Natural killer cell (primary cell): ENCODE measurements at places on chromosomes 11 and 22. TPM values are rescaled to one million over a fixed set of nuclear protein-coding genes. Genes with fewer than 3 reads are reported as not detected.

GRCh38 chr11:130531061-130531460 lies 82.6 kb downstream of the ADAMTS15 start:
- no peaks in the 10 kb centered on the region for H3K27me3 ChIP-seq
- no peak for DNase-seq
- no peaks in the 10 kb centered on the region for H3K36me3 ChIP-seq
- H3K4me3 ChIP-seq: no peak overlapping the region
- no peaks in the 10 kb centered on the region for H3K4me1 ChIP-seq
- no peak overlapping the region for H3K27ac ChIP-seq

Gene HEPN1
- total RNA-seq: not detected

DNA sequence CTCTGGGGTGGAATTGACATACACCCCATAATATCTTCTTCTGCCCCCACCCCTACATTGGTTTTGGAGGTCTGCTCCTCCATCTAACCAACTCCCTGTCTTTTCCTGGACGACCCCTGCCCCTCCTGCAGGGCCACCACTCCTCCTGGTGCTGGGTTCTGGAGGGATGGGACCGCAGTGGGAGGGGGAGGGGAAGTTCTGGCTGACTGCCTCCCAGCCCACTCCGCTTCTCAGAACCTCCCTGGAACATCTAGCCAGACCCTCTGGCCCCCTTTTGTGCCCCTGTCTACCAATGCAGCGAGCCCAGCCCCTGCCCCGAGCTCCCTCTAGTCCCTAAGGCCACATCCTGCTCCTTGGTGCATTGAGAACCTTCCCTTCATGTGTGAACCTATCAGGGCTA lies 1.2 kb downstream of the MYRF start:
- H3K27me3 ChIP-seq: peaks cover 13% of the 10 kb centered on the region
- H3K27ac ChIP-seq: no peak overlapping the region
- DNase-seq: no peak
- peaks cover 25% of the 10 kb centered on the region for H3K4me1 ChIP-seq
- H3K4me3 ChIP-seq: no peak overlapping the region

- no peak overlapping the region for H3K27ac ChIP-seq
- H3K36me3 ChIP-seq: no peaks in the 10 kb centered on the region
- no peak overlapping the region for H3K4me3 ChIP-seq
- H3K4me1 ChIP-seq: no peaks in the 10 kb centered on the region
- no peaks in the 10 kb centered on the region for H3K27me3 ChIP-seq
- DNase-seq: no peak
Observed at GRCh38 chr11:26734691-26735090, 12.8 kb upstream of the SLC5A12 start.

DNA sequence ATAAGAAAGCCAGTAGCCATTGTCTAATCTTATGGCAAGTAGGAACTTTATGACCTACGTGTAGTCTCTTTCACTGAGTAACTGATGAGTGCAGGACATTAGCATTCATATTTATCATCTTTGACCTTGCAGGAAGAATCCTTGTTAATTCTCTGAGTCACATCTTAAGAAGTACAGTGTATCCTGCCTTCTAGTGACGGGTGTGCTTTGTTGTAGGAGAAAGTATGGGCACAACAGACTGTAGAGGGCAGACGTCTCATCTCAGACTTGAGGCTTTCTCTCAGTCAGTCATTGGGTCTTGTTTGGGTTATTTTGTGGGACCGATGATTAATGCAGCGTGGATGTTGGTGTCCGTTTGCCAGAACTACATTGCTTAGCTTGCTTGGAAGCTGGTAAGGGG lies 6.8 kb downstream of the RNF214 start:
- H3K4me1 ChIP-seq: no peaks in the 10 kb centered on the region
- H3K4me3 ChIP-seq: no peak overlapping the region
- H3K36me3 ChIP-seq: peaks cover 17% of the 10 kb centered on the region
- DNase-seq: no peak
- H3K27ac ChIP-seq: no peak overlapping the region
- no peaks in the 10 kb centered on the region for H3K27me3 ChIP-seq

DNA sequence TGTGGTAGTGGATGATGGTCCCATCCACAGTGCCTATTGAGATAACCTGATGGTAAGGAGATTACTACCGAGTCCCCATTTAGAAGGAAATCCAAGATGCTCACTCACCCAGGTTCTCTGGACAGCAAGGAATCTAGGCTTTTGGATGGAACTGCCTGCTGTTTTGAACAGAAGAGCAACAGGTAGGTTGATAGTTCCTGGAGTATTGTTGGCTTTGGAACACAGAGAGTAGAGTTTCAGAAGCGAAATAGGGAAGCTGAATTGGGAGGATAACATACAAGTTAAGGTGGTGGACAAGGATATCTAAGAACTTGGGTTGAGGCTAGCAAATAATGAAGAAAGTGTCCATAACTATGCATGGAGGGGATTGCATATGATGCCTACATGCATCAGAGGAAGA lies 27.6 kb downstream of the SLC22A6 start:
- H3K4me3 ChIP-seq: no peak overlapping the region
- H3K36me3 ChIP-seq: no peaks in the 10 kb centered on the region
- no peak for DNase-seq
- H3K27ac ChIP-seq: no peak overlapping the region
- no peaks in the 10 kb centered on the region for H3K4me1 ChIP-seq

Gene KCNK4
- total RNA-seq: not detected

DNA sequence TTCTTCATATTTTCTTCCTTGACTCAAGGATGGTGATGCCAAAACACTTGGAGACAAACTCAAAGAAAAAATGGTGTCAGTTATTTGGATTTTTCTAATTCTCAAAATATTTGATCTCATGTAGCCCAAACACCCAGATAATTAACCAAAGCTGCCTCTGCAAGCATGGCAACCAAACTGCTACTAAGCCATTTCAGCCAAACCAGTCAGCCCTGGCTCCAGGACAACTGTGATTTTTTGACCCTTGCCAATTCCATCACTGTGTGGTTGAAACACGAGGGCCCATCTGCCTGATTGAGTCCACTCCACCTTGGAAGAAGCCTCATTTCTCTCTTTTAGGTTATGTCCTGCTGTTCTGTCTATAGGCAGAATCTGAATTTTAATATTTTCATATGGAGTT lies 277.4 kb downstream of the BLID start:
- H3K4me1 ChIP-seq: no peaks in the 10 kb centered on the region
- DNase-seq: no peak
- H3K27me3 ChIP-seq: no peaks in the 10 kb centered on the region
- no peak overlapping the region for H3K4me3 ChIP-seq

DNA sequence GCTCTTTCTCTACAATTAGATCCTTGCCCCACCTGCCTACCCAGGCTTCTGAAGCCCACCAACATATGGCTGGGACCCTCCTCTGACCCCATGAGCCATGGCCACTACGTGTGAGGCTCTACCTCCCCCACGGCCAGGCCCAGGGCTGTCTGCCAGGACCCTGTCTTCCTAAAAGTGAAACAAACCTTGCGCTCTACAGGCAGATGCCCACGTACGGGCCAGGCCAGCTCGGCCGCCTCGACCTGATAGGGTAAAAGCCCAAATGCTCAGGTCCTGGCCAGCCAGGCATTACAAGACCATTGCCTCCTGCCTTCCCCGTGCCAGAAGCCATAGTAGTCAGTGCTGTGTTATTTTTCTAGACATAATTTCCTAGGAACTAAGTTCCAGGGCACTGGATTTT lies 1496.4 kb downstream of the BRD1 start:
- H3K4me3 ChIP-seq: no peak overlapping the region
- no peaks in the 10 kb centered on the region for H3K27me3 ChIP-seq
- no peaks in the 10 kb centered on the region for H3K36me3 ChIP-seq
- no peak for DNase-seq
- H3K27ac ChIP-seq: no peak overlapping the region

DNA sequence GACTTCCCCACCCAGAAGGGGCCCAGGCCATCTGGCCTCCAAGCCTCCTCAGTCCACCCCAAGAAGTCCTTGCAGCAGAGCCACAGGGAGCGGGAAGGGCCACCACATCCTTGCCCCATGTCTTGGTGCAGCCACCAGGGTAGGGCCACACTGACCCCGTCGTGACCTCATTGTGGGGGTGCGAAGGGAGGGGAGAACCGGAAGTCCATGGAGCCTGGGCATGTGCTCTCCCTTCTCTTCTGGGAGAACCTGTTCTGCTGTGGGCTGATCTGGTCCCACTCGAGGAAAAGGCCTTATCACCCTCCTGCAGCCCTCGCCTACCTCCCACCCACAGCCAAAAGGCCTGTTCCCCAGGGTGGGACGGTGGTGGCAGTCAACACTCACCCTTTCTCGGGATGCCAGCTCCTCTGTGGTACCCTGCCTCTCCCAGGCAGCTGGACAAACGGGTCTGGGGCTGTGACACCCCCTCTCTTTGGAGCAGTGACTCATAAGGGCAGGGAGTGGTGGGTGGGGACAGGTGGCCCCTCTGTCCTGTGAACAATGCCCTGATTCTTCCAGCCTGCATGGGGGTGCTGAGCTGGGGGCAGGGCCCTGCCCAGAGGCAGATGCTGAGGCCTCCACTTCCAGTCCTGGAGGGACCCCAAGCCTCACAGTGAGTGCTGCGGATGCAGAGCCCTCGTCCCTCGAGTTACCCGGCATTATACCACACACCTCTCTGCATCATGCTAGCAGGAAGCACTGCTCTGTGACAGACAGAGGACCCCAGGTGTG lies 14.6 kb upstream of the CTSD start:
- DNase-seq: no peak
- H3K4me1 ChIP-seq: peaks cover 66% of the 10 kb centered on the region
- H3K36me3 ChIP-seq: no peaks in the 10 kb centered on the region
